RPMI7951 (cell line): ENCODE measurements at places on chromosomes 5 and 9.

DNA sequence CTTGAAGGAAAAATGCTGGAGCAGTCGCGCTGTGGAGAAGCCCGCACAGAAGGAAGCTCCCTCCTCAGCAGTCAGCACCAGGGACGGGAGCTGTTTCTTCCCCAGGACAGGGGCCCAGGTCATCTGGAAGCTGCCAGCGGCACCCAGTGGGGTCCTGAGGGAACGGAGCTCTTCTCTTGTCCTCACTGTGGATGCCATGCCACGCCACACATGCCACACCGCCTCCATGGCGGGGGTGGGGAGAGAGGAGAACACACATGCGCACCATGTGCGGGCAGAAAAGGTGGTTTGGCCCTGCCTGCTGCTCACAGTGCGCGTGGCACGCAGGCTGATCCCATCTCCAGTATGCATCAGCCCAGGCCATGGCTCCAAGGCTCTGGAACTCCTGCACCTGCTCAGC, 41.7 kb upstream of the ZNF354B start:
- DNase-seq: peak; percentile 5

DNA sequence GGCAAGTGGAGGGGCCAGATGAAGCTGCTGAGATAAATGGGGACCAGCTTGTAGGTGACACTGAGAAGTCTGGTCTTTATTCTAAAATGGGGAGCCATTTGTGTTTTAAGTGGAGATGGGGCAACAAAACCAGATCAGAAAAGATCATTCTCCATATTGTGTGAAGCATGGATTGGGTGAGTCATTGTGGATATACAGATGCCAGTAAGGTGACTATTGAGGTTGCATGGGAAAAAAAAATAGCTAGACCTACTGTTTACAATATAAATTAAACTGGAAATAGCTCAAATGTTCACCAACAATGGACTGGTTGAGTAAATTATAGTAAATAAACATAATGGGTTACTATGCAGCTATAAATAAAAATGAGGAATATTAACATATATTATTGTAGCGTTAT, 5.4 kb upstream of the MAP1B start:
- peak; percentile 38 for DNase-seq

- peak; percentile 34 for DNase-seq
Observed at GRCh38 chr5:5209089-5209488, 69.0 kb downstream of the ADAMTS16 start.

GRCh38 chr5:86861512-86861911, 243.8 kb downstream of the COX7C start:
- no peak for DNase-seq

DNA sequence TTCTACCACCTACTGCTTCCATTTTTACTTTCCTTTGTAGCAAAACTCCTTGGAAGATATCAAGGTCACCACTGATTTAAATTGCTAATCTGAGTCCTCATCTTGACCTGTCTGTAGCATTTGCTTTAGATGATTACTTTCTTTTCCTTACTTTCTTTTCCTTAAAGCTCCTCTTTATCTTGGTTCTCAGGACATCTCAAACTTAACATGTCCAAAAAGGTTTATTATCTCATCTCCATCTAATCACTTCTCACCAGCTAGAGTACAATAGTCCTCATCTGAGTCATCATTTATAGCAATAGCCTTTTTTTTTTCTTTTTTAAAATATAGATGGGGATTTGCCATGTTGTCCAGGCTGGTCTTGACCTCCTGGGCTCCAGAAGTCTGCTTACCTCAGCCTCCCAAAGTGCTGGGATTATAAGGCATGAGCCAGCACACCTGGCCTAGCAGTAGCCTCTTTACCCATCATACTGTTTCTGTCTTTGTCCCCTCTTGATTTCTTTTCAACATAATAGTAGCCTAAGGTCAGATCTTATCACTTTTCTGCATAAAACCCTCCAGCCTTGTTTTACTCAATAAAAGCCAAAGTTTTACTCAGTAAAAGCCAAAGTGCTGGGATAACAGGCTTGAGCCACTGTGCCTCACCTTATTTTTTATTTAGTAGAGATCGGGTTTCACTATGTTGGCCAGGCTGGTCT, 32.9 kb upstream of the GPR21 start:
- no peak for DNase-seq
